ENCODE measurements at places on chromosomes 5 and 9.

DNA sequence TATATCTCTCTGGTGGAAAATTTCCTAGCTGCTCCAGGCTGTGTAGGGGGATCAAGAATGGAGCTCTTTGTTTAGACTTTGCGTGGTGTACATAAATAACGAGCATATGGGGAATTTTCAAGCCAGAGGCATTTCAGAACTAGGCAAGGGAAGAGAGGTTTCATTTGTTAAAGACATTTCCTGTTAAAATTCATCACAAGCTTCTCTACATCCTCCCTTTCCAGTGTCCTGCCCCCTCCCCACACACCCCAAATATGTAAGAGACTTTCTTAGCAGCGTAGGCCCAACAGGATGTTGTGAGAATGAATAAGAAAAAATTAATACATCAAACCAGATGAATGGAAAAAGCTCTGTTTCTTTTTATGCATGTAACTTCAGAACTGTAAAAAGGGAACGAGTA is 150.3 kb downstream of the GPBP1 start:
- DNase-seq, result no peak

- no peak for DNase-seq
Measured at GRCh38 chr9:116695438-116695837, 8.3 kb downstream of the TRIM32 start.

- no peak for DNase-seq
Measured at GRCh38 chr5:159182691-159183090, 26.7 kb downstream of the RNF145 start.

- no peak for DNase-seq
Measured at GRCh38 chr9:134795446-134795845, 85.2 kb upstream of the FCN2 start.

- DNase-seq, result no peak
Measured at GRCh38 chr5:148735301-148735835, 81.0 kb upstream of the HTR4 start.

DNA sequence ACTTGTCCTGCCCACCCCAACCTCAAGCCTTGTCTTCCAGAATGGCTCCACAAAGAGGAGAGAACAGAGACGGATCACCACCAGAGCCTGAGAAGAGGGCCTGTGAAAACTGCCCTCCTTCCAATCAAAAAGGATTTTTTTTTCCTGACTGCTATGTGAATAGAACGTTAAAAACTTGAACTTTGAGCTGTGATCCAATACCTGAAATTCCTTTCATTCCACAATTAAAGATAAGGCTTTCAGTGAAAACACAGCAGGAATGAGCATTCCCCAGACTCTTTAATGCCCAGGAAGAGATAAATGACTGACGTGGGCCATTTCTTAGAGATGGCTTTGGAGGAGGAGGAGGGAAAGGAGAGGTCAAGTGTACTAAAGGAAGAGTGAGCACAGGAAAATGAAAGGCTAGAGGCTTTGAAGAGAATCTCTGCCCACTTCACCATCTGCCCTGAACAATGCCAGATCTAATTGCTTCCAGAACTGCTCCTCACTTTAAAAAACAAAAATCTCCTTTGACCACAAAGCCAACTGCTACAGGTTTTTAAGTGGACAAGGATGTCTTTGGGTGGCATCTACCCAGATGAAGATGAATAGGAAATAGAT is 177.9 kb upstream of the MAP3K1 start:
- no peak for DNase-seq

DNA sequence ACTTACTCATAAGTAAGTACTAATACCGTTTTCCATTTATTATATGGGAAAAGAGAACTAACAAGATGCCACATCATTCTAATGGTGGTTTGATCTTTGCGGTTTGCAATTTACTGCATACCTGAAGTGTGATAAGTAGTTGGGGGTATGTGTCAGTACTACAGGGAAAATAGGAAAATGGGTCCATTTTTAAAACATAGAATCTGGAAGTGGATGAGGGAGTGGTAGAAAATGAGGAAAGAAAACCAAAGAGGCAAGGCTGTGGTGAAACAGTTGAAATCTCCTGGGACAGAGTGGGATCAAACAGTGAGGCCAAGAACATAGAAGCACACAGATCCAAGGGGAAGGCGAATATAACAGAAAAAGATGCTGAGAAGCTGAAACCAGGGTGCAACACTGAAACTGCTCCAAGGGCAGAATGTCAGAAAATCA is 6.7 kb downstream of the ADAMTSL1 start:
- DNase-seq, result peak; percentile 96

- no peak for DNase-seq
Measured at GRCh38 chr5:134659456-134659855, 10.9 kb downstream of the SEC24A start.

GRCh38 chr9:110021891-110022290 is 186.1 kb downstream of the C9orf152 start:
- no peak for DNase-seq

- DNase-seq, result no peak
Measured at GRCh38 chr9:35749515-35750255, 598 bp downstream of the RGP1 start.

GRCh38 chr9:1460143-1460769 is 410.1 kb downstream of the DMRT2 start:
- peak; percentile 13 for DNase-seq

- DNase-seq, result no peak
Measured at GRCh38 chr5:4855036-4855435, 285.1 kb upstream of the ADAMTS16 start.

- no peak for DNase-seq
Measured at GRCh38 chr9:2072752-2073405, 57.7 kb downstream of the SMARCA2 start.

- no peak for DNase-seq
Measured at GRCh38 chr5:142982821-142983200, 212.6 kb downstream of the ARHGAP26 start.

DNA sequence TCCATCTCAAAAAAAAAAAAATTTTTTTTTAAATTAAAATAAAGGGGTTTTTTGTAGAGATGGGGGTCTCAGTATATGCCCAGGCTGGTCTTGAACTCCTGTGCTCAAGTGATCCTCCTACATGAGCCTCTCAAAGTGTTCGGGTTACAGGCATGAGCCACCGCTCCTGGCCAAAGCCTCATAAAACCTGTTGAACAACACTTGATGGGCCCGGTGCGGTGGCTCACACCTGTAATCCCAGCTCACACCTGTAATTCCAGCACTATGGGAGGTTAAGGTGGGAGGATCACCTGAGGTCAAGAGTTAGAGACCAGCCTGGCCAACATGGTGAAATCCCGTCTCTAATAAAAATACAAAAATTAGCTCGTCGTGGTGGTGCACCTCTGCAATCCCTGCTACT is 7.7 kb upstream of the NPM1 start:
- DNase-seq, result no peak

GRCh38 chr5:28403846-28404245 is 1365.5 kb upstream of the CDH9 start:
- no peak for DNase-seq

DNA sequence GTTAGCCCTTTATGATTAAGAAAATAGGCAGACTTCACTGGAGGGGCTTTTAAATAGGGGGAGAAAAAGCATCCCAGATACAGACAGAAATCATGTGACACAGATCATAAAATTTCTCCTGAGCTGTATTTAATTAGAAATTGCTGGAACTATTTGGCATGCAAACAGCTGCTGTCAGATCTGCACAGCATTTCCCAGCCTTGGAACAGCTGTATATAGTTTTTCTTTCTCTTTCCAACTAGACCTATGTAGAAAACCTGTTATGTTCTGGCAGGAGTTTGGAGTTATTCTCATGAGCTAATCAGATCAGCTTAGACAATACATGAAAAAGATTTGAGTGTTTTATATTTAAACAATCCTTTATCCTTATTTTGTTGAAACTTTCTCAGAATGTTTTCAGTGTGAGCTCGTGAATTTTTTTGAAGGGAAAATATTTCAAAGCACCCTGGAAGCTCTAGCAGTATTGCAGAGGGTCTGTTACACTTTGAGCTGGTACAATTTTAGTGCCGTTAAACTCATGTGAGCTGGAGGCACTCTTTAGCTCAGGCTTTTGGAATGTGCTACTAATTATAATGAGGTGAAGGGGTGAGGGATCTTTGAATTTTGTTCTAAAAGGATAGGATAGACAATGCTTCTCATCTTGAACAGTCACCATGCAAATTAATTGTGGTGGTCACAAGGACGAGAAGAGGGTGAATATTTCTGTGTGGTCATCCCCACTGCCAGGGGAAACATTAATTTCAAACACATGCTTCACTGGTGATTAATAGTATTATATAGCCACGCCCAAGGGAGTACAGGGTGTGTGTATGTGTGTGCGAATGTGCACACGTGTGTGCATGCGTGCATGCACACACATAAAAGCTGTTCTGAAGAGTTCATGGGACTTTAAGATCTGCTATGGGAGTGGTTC is 239.4 kb upstream of the FBXL7 start:
- peak; percentile 7 for DNase-seq

DNA sequence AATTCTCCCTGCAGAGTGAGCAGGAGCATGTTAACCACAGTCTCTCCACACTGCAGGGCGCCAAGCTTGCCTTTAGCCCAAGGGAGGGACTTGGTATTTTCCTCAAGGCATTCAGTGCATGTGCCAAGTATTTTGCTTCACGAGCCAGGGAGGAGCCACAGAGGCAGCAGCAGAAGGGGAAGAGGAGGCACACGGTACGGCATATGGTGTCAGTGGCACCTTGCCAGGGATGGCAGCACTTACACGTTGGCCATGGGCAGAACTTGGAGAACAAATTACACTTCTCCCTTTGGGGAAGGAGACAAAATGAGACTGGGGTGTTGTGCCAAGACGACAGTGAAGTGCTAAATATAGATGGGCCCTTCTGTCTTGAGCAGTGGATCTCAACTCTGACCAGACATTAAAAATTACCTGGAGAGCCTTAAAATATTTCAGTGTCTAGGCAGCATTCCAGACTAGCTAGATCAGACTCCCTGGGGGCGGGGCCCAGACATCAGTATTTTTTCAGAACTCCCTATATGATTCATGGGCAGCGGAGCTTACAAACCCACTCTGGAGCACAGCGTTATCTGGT is 155.8 kb downstream of the DRD1 start:
- DNase-seq, result peak; percentile 29

DNA sequence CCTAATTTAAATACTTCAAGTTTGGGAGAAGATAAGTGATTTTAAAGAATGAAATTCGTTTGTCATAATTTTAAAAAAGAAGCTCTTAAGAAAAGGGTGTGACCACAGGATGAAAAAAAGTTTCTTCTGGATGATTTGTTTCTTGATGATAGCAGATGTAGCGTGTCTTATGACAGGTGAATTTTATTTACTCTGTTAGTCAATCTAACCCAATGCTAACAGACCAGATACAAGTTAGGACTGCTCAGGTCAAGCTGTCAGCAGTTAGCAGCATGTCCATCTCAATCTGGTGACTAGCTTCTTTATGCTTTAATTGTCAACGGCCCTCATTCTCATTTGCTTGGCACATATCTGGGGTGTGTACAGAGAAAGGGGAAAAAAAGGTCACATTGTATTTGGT is 456.0 kb downstream of the BNC2 start:
- peak; percentile 52 for DNase-seq

- DNase-seq, result no peak
Measured at GRCh38 chr5:98503616-98504015, 269.8 kb upstream of the RGMB start.

DNA sequence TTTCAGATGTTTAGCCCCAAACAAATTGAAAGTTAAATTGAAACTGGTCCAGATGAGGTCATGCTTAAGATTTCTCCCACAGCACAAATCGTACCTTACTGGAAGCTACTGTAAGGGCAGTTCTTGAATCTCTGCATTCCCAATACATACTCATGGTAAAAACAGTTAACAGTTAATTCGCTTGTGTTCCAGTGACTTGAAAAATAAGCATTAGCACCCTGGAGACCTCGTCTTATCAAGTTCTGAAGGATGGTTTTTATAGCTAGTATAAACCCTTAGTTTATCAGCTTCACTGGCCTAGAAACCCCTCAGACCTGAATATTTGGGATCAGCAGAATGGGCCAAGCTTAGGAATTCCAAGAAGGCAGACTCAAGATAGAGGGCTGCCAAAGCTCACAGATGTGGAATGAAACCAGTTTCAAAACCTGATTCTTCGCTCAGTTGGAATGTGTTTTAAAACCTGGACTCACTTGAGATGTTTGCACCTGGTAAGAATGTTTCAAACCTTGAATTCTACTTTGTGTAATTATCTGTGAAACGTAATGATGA is 103.6 kb downstream of the C9orf152 start:
- peak; percentile 74 for DNase-seq

- peak; percentile 83 for DNase-seq
Measured at GRCh38 chr5:125093776-125094175, 347.3 kb upstream of the ZNF608 start.

DNA sequence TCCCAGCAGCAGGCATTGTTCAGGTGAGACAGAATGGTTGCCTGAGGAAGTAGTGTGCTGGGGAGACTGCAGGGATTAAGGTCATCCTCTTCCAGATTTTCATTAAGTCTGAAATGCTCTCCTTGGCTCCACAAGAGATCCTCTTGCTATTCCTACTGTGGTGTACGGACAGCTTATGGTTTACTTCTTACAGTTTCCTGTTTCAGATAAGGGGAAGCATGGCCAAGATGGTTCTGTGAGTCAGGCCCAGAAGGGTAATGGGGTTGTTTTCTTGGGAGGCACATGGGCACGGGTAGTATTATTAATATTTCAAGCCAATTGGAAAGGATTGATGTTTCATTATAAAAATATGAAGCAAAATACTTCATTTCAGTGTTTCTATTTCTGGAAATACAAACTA is 42.9 kb downstream of the GLRX start:
- DNase-seq, result peak; percentile 21

DNA sequence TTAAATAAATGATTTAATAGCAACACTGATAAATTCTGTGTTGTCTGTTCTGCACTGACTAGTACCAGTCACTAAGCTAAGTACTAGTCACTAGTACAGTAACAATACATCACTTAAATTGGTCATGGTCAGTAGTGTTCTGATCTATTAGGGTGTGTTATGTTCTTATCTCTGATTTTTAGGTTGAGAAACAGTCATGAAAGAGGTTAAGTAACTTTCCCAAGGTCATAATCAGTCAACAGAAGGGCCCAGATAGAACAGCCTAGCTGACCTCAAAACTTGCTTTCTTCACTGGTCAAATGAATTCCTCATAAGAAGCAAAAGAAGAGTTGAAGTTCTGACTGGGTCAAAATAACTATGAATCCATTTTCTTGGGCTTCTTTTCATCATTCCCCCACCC is 1492.7 kb downstream of the MAT2B start:
- no peak for DNase-seq

DNA sequence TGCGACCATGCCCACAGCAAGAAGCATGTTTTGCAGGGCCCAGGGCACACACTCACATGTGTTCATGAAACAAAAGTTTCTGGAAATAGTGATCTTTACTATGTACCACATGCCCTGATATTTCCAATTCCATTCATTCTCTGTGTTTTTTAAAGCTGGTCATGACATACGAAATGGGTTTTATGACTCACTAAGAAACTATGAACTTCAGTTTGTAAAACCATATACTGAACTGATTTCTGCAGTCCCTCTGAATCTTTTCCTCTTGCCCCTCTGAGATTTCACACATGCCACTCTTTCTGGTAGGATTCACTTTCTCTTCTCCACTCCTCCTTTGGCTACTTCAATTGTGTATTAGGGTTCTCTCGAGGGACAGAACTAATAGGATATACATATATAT is 416.1 kb upstream of the TRPC7 start:
- DNase-seq, result peak; percentile 45
